ENCODE measurements at places on chromosomes 3 and 15. TPM values are rescaled to one million over a fixed set of nuclear protein-coding genes. Genes with fewer than 3 reads are reported as not detected.

DNA sequence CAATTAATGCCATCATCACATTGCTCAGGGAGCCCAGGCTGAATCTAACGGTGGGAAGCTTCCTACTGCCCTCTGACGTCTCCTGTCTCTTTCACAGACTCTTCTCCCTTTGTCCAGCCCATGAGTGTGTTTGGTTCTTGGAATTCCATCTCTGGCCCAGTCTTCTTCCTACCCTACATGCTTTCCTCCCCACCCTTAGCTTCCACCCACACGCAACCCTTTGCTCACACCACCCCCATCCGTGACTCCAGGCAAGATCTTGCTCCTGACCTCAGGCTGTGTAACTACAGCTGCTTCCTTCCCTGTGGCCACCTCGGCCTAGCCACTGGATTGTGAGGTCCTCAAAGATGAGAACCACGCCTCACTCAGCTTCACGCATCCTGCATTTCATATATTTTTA is 72.3 kb upstream of the THBS1 start:
- no peaks in the 10 kb centered on the region for H3K4me1 ChIP-seq
- no peaks in the 10 kb centered on the region for H3K36me3 ChIP-seq
- no peak overlapping the region for H3K27ac ChIP-seq
- no peak overlapping the region for H3K4me3 ChIP-seq
- no peaks in the 10 kb centered on the region for H3K27me3 ChIP-seq

DNA sequence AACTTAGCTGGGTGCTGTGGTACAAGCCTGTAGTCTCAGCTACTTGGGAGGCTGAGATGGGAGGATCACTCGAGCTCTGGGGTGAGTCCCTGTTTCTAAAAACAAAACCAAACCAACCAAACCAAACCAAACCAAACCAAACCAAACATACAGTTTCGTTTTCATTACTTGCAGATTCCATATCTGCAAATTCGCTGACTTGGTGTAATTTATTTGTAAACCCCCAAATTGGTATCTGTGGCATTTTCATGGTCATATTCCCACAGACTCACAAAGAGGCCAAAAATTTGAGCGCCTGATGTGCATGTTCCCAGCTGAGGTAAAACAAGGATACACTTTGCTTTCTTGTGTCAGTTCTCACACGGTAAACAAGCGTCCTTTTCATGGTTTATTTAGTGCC is 1138.3 kb downstream of the ROBO1 start:
- no peaks in the 10 kb centered on the region for H3K27me3 ChIP-seq
- no peak overlapping the region for H3K4me3 ChIP-seq
- H3K4me1 ChIP-seq = no peaks in the 10 kb centered on the region
- H3K36me3 ChIP-seq = no peaks in the 10 kb centered on the region
- no peak for DNase-seq
- H3K27ac ChIP-seq = no peak overlapping the region

DNA sequence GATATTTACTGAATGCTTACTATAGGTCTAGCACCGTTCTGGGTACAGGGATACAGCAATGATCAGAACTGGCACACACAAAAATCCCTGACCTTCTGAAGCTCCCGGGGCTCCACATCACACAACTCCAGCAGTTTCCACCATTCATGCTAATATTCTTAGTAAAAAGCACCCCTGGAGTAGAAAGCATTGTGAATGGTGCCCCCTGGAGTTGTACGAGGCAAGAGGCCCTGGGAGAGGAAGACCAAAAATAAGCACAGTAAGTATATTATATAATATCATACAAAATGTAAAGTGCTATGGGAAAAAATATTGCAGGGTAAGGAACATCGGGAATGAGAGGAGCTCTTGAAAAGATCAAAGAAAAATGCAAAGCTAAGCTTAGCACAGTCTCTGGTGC is 790 bp upstream of the SRGAP3 start:
- no peaks in the 10 kb centered on the region for H3K36me3 ChIP-seq
- H3K4me3 ChIP-seq = no peak overlapping the region
- peaks cover 17% of the 10 kb centered on the region for H3K4me1 ChIP-seq
- no peak for DNase-seq
- H3K27ac ChIP-seq = no peak overlapping the region

- no peak overlapping the region for H3K27ac ChIP-seq
- H3K4me3 ChIP-seq = no peak overlapping the region
- H3K4me1 ChIP-seq = peaks cover 48% of the 10 kb centered on the region
- no peaks in the 10 kb centered on the region for H3K36me3 ChIP-seq
Measured at GRCh38 chr15:69466733-69467132, 14.1 kb downstream of the RPLP1 start.

DNA sequence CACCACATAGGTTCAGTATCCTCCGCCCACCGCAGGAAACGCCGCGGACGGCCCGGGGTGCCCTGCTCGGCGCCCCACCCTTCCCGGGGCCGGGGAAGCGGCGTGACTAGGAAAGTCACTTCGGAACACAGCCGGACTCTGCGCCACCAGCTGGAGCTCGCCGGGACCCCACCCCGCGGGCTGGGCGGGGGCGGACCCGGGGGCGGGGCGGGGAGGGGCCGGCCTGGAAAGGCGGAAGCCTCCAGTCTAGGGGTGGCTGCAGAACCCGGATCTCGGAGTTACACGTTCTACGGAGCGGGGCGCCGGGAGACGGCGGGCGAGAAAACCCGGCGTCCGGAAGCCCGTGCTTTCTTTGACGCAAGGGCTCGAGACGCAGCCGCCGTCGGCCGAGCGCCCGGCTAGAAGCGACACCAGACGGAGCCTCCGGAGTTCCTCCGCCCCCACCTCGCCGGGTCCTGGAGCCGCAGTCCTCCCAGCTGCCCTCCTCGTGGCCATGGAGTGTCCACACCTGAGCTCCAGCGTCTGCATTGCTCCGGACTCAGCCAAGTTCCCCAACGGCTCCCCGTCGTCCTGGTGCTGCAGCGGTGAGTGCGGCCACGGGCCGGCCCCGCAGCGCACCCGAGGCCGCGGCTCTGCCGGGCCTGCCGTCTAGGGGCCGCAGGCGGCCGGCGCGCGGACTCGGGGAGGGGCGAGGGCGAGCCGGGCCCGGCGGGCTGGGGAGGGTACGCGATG is at the start of gene USP3:
Gene USP3 (plus strand): TSS at position 347 of the 732 bp plus-strand sequence. CDS start 147 bp downstream, at position 494.
- H3K27ac ChIP-seq = peak within 1 kb of the TSS; percentile 96

GRCh38 chr3:13296662-13297061 is 123.5 kb downstream of the NUP210 start:
- H3K27me3 ChIP-seq = no peaks in the 10 kb centered on the region
- no peaks in the 10 kb centered on the region for H3K36me3 ChIP-seq
- DNase-seq = no peak
- no peak overlapping the region for H3K27ac ChIP-seq
- no peak overlapping the region for H3K4me3 ChIP-seq

GRCh38 chr3:116341899-116342298 is 103.4 kb downstream of the LSAMP start:
- DNase-seq = no peak
- H3K4me3 ChIP-seq = no peak overlapping the region
- no peak overlapping the region for H3K27ac ChIP-seq
- H3K27me3 ChIP-seq = no peaks in the 10 kb centered on the region
- no peaks in the 10 kb centered on the region for H3K36me3 ChIP-seq

DNA sequence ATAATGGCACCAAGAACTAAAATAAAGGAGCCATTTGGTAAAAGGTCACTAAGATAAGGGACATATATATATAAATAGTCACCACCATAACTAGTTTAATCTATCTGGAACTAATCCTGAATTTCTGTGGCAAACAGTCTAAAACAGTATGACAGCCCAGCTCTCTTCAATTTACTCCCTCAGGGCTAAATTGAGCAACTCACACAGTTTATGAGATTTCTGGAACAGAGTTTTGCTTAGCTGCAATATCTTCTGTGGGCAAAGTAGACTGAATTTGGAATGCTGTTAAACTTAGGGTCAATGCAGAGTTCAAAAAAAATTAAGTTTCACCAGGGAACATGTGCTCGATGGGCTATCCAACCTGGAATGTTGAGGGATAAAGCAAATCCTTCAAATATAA is 70.1 kb upstream of the VEPH1 start:
- H3K27me3 ChIP-seq = no peaks in the 10 kb centered on the region
- H3K4me1 ChIP-seq = no peaks in the 10 kb centered on the region
- H3K4me3 ChIP-seq = no peak overlapping the region
- no peak for DNase-seq
- no peak overlapping the region for H3K27ac ChIP-seq
- no peaks in the 10 kb centered on the region for H3K36me3 ChIP-seq

- H3K4me3 ChIP-seq = no peak overlapping the region
- DNase-seq = no peak
- peaks cover 15% of the 10 kb centered on the region for H3K4me1 ChIP-seq
Measured at GRCh38 chr3:43001556-43002121, 22.5 kb downstream of the GASK1A start.

A4GNT gene
- not detected for total RNA-seq

NMB gene
- total RNA-seq = 9.8 TPM

SLC12A1 gene
- not detected for total RNA-seq

NFKBIZ gene
- 12.2 TPM for total RNA-seq

CDC25A gene
- 19.6 TPM for total RNA-seq

All from HCT116 (cell line).